Fibroblast of skin of right quadriceps (primary cell): ENCODE measurements at places on chromosomes 4 and X.

DNA sequence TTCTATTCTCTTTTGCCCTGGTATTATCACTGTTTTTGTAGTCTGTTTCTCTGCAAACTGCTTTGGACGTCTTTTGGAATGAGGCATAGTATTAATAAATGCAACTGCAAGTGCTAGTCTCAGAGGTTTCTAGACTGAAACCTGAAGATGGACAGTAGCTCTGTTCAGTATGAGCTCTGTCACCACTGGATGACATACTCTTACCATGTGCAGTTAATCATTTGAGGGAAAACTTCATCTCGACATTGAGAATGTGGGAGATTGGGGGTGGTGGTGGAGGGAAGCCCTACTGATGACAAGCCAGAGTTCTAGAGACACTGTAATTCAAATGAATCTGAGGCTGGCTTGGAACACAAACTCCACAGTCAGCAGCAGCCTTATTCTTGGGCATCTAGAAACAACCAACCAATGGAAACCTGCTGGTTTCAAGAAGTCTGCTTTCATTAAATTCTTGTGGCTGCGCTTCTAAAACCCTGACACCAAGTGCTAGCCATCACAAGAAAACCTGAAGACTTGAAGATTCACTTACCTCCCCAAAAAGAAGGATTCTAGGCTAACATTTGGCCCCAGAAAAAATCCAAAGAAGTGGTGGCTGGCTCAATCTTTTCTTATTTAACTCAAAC lies 161.7 kb downstream of the RASL11B start:
- peak; percentile 45 for DNase-seq

- DNase-seq: no peak
Observed at GRCh38 chr4:52743444-52744019, 7.7 kb downstream of the ERVMER34-1 start.

DNA sequence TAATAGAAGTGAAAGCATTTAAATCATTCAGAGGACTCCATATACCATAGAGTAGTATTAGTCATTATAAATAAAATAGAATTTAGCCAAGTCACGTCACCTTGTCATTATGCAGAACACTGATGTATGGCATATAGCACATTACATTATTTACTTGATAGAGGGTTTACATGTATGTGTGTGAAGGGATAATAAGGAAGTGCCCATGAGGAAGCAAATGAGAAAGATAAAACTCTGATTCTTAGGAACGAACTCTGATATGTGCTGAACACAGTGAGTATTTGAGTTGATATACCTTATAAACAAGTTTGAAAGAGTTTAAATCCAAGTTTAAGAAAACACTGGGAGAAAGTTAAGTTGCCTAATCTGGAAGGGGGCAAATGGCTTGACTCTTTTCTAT lies 160.5 kb upstream of the NDST3 start:
- DNase-seq: no peak

DNA sequence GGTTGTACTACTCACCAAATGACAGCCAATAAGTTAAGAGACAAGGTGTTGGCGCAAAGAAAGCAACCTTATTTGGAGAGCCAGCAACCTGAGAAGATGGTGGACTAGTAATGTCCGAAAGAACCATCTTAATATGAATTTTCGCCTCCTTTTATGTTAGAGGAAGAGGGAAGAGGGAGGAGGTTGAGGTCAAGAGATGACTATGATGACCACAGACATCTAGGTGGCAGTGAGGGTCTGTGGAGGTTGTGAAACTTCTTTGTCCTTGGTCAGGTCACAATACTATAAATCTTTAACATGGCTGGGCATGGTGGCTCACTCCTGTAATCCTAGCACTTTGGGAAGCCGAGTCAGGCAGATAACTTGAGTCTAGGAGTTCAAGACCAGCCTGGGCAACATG lies 15.4 kb downstream of the CDKL5 start:
- no peak for DNase-seq

DNA sequence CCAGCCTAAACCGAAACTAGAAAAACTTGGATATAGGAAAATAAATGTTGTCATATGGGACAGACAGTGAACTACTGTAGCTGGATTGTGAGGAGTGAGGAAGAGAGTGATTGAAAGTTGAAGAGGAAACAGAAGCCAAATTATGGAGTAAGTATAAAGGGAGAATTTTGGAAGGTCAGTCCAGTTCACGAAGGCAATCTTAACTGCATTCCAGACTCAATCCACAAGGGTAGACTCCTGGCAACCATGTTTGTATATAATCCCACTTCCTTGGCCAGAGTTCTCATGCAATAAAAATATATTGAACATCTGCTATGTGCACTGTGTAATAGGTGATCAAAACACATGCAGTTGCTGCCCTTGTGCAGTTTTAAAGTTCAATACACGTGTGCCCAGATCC lies 58.6 kb upstream of the CAMK2D start:
- DNase-seq: peak; percentile 48

GRCh38 chr4:61997831-61998230 lies 797.7 kb downstream of the ADGRL3 start:
- no peak for DNase-seq

DNA sequence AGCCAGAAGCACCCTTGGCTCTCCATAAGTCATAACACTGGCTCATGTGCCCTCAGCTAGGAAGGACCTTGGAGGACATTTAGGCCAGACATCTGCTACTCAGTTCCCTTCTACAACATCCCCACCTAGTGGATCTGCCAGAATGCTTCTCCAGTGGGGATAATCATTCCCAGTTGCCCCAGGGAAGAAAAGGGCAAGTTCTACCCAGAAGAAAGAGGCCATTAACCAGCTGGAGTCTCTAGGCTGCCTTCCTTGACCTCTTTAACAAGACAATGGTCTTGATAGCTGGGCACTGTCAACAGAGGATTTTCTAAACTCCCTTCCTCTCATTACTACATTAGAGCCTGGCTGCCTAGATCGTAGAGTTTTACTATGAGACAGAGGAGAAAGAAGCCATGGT lies 42.0 kb downstream of the LGI2 start:
- DNase-seq: peak; percentile 32

DNA sequence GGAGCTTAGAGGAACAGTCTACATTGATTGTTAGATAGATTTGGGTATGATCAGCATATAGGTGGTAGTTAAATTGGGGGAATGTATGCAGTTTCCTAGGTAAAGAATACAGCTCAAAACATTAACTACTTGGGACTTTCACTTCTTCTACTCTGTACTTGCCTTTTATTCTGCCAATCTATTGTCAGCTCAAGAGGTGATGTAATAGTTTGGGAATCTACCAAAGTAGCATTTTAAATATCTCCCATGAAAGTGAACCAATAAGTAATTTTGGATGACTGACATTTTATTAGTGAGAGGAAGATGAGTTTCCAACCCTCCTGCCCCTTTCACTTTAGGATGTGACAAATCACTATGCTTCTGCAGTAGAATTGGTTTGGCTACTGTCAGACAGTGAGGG lies 43.4 kb downstream of the NUDT6 start:
- no peak for DNase-seq

DNA sequence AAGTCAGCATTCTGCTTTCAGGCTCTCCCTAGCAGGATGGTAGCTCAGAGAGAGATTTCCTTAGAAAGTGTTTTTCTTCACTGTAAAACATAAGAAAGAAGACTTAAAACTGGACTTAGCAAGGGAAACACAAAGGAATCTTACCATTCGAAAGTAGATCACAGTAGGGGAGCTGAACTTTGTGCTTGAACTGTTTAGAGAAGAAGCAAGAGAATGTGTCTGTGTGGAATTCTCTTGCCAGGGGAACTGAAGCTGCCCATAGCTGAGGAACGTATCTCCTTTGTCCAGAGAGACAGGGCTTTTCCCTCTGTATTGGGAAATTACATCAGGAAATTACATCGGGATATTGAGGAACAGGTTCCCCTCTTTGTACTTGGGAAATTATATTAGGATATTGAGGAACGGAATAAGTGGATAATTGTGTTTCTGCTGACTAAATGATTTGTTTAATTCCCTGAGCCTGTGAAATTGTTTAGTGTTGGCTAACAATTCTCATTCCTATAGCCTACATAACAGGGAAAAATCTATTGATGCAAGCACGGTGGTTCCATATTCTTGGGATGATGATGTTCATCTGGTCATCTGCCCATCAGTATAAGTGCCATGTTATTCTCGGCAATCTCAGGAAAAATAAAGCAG lies 21.2 kb downstream of the SRD5A3 start:
- no peak for DNase-seq

DNA sequence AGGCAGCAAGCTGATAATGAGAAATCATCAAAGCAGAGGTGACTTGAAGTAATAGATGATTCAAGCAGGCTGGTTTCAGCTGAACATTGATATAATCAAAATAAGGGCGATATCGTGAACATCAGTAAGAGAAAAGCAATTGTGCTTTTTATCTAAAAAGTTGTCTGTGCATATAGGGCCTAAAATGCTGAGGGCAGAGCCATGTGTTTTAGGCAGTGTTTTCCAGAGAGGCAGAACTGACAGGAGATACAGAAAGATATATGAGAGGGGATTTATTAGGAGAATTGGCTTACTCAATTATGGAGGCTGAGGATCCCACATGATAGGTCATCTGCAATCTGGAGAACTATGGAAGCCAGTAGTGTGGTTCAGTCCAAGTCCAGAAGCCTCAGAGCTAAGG lies 136.5 kb upstream of the NPY2R start:
- DNase-seq: no peak

DNA sequence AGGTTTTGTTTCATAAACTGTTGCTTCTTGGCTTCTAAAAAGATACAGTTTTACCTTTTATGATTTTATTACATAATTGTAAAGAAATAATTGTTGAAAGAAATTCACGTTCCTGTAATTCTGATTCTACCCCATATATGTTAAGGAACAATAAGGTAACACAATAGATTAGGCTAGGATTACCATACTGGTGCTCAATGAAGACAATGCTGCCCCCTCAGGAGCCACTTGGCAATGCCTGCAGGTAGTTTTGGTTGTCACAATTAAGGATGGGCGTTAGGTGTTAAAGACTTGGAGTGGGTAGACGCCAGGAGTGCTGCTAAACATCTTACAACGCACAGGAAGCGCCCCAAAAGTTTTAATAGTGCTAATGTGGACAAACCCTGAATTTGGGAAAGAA lies 133.2 kb downstream of the NLGN4X start:
- no peak for DNase-seq

DNA sequence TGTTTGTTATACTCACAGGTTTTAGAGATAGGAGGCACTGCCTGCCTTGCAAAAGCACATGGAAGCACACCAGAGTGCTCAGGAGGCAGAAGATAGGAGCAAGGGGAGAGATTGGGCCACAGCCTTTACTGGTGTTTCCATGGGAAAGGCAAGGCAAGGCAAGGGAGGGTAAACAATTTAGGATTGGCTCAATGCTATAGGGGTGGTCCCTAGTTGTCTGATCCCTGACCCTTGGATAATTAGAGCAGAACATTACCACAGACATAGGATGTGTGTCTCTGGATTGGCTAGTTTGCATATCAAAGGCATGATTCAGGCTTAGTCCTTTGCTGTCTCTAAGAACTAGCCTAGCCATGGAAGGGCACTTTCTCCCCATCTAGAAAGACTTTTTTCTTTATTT lies 36.1 kb downstream of the GRXCR1 start:
- no peak for DNase-seq

- no peak for DNase-seq
Observed at GRCh38 chr4:62474802-62475201, 1274.7 kb downstream of the ADGRL3 start.

DNA sequence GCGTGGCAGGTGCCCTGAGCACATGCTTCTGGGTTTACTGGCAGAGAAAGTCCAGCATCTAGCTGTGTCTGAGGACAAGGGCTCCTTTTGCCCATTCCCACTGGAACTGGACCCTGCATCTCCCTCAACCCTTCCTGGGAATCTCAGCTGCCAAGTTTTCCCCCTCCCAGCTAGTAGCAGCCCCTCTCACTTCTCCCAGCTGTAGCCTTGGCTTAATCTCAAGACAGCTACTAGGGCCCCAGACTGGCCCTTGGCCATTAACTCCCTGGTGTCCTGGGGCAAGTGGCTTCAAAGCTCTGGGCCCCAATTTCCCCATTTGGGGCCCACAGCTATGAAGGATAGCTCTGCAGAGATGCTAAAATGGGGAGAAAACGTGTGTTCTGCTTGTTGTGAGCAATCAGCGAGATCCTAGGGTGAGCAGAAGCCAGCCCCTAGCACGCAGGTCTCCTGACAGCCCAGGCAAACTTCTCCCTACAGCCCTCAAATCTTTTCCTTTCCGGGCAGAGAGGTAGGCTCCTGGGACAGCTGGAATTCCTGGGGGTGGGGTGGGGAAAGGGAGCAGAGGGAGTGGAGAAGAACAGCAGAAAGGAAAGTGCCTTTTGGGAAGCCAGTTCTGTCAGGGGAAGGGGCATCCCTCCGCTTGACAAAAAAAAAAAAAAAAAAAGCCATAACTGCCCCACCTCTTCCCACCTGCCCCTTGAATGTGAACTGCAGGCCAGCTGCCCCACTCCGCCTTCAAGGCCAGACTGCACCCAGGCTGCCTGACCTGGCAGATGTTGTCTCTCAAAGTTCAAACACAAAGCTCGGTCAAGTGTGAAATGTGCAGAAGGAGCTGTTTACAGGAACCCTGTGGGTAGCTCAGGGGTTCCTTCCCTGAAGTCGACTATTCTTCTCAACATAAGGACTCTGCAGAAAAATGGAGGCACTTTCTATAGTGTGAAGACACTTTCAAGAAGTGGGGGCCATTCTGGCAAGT lies 16.6 kb downstream of the FGD1 start:
- no peak for DNase-seq

- no peak for DNase-seq
Observed at GRCh38 chrX:136658151-136658550, 10.2 kb downstream of the CD40LG start.

GRCh38 chr4:113881256-113881655 lies 98.2 kb downstream of the ARSJ start:
- DNase-seq: no peak

GRCh38 chr4:41668024-41668423 lies 80.5 kb downstream of the PHOX2B start:
- no peak for DNase-seq

DNA sequence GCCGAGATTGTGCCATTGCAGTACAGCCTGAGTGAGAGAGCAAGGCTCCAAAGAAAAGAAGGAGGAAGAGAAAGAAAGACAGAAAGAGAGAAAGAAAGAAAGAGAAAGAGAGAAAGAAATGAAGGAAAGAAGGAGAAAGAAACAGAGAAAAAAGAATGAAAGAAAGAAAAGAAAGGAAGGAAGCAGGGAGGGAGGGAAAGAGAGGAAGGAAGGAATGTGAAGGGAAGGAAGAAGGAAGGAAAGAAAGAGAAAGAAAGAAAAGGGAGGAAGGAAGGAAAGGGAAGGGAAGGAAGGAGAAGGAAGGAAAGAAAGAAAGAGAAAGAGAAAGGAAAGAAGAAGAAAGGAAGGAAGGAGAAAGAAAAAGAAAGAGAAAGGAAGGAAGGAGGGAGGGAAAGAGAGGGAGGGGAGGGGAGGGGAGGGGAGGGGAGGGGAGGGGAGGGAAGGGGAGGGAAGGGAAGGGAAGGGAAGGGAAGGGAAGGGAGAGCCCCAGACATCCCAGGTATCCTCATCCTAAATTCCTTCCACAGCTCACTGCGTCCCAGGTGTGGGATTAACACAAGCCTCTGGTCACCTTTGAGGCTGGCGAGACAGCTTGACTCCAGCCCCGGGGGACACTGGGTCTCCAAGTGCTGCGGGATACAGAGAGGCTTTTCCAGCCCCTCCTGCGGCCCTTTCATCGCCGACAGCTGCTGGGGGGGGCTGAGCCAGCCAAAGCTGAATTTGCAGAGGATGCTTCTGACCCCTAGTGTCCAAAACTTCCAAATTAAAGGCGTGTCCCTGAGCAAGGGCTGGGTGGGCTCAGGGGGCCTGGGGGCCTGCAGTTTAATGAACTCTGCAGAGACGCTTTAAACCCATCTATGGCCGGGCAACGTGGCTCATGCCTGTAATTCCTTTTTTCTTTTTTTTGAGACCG lies 24.2 kb upstream of the CSF2RA start:
- peak; percentile 42 for DNase-seq
